ENCODE measurements at places on chromosomes 7 and 10. TPM values are rescaled to one million over a fixed set of nuclear protein-coding genes. Genes with fewer than 3 reads are reported as not detected.
A peak's percentile ranks its signal among the peaks of the same experiment; 100 is the strongest.

DNA sequence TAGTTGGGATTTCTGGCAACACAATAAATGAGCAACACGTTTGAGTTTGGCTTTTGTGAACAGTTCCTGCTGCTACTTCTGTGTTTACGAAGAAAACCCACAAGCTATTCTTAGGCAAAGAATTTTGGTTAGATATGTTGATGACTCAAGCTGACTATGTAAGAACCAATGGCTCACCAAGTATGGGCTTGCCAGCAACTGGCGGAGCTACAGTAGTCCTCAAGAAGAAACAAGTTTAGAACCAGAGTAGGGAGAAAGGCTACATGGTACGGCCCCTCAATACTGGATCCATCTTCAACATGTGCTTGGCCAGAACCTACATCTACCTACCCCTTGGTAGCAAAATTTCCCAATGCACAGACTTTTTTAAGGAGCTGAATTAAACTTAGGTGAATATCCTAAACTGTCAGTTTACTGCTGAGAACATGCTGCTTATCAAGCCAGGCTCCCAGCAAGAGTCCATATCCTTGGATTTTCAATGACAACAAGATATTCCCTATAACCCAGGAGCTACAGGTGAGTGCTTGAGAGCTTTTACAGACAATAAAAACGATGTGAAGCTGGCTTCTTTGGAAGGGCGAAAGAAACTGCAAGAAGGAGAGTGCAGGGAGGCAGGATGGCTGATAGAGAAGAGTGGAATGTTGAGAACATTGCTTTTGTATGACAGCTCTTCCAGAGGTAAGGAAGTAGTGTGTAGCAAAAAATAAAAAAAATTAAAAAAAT, 74.3 kb upstream of the ASAH2 start:
- DNase-seq: peak; percentile 89

GRCh38 chr7:151129117-151129959, 38.2 kb downstream of the GBX1 start:
- no peak for DNase-seq

GRCh38 chr7:108132551-108133265, 2.5 kb upstream of the LAMB4 start:
- DNase-seq: peak; percentile 39

DNA sequence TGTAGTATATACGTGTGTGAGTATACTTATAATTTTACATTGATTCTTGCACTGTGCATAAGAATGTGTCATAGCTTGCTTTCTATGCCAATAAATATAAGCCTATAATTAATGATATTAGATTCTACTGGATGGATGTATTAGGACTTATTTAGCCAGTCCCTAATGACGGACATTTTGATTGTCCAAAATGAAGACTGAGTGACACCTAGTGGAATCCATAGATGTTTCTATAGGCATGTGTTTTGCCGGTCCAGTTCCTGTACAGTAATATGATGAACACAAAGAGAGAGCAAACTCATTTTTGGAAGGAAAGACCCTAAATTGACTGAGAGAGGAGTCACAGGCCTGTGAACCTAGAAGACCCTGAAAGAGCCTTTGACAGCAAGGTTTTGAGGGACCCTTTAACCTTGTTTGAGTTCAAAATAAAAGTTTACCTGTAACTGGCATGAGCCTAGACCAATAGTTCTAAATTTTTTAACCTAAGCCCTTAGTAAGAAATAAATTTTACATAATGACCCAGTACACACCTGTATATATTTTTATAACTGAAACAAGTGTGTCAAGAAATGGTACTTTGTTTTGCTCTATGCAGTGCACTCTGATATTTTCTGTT, 42.4 kb upstream of the AGBL3 start:
- DNase-seq: no peak

The LRRN3 gene
- 0.38 TPM for total RNA-seq

The HSPA12A gene
- total RNA-seq: 13.7 TPM
